Activated CD8-positive, alpha-beta memory T cell treated with anti-CD3 and anti-CD28 coated beads, Interleukin-2, amount 10 ng/mL, durations not matched to agents 7 days and 5 days (primary cell): ENCODE measurements at places on chromosomes 12 and 14. TPM values are rescaled to one million over a fixed set of nuclear protein-coding genes. Genes with fewer than 3 reads are reported as not detected.

Gene TUNAR
- total RNA-seq = not detected

Gene SIX1
- 0.89 TPM for total RNA-seq

Gene OR6C2
- not detected for total RNA-seq

DNA sequence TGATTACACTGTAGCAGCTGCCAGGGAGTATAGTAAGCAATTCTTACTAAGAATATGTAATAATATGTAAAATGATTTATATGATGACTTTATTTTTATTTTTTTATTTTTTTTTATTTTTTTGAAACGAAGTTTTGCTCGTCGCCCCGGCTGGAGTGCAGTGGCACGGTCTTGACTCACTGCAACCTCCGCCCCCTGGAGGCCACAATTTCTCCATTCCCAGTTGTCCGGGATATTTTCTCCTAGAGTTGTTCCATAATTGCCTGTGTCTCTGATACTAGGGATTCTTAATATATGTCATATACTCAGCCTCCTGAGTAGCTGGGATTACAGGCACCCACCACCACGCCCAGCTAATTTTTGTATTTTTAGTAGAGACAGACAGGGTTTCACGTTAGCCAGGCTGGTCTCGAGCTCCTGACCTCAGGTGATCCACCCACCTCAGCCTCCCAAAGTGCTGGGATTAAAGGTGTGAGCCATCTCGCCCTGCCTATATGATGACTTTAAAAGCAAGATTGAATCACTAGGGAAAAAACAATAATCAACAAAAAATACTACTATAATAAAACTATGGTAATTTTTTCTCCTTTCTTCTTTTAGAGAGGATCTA, 12.2 kb upstream of the ITPR2 start:
- H3K4me1 ChIP-seq = peaks cover 3% of the 10 kb centered on the region
- no peak for DNase-seq

GRCh38 chr12:104506676-104507401, 50.1 kb downstream of the CHST11 start:
- H3K36me3 ChIP-seq = peaks cover 65% of the 10 kb centered on the region
- H3K27me3 ChIP-seq = no peaks in the 10 kb centered on the region
- H3K4me1 ChIP-seq = peaks cover 94% of the 10 kb centered on the region
- no peak overlapping the region for H3K27ac ChIP-seq
- no peak overlapping the region for H3K4me3 ChIP-seq

GRCh38 chr14:67748312-67748711, 46.6 kb downstream of the RDH12 start:
- peaks cover 28% of the 10 kb centered on the region for H3K36me3 ChIP-seq
- no peak overlapping the region for H3K27ac ChIP-seq
- DNase-seq = no peak
- no peak overlapping the region for H3K4me3 ChIP-seq
- H3K27me3 ChIP-seq = no peaks in the 10 kb centered on the region
